Transverse colon (tissue), 4 donors: ENCODE measurements at places on chromosomes 5 and 9. TPM values are rescaled to one million over a fixed set of nuclear protein-coding genes. Genes with fewer than 3 reads are reported as not detected.

DNA sequence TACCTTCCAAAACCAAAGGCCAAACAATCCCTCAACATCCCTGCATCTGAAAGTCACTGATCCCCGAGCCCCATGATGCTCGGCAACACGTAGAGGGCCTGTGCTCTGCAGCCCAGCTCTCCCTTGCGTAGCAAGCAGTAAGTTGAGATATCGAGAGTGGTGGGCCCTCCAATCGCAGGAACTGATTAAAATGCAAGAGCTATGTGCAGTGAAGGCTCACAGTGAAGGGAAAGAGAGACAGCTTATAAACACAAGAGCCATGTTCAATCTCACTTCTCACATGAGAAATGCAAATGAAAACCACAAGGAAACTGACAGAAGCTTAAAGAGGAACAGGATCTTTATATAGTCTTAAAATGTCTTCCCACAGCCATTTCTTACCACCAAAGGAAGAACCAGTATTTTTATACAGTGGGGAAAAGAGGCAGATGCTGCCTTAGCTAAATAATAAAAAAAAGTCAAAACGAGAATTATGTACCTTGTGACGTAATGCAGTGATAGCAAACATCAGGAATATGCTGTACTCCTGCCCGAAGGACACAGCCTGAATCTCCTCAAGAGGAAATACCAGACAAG is 24.6 kb downstream of the TTF1 start:
- peaks cover 9% of the 10 kb centered on the region for H3K36me3 ChIP-seq
- H3K4me1 ChIP-seq: no peaks in the 10 kb centered on the region
- DNase-seq: no peak
- no peaks in the 10 kb centered on the region for H3K27me3 ChIP-seq
- H3K4me3 ChIP-seq: no peak overlapping the region
- peak overlapping the region; percentile 37 for H3K27ac ChIP-seq

DNA sequence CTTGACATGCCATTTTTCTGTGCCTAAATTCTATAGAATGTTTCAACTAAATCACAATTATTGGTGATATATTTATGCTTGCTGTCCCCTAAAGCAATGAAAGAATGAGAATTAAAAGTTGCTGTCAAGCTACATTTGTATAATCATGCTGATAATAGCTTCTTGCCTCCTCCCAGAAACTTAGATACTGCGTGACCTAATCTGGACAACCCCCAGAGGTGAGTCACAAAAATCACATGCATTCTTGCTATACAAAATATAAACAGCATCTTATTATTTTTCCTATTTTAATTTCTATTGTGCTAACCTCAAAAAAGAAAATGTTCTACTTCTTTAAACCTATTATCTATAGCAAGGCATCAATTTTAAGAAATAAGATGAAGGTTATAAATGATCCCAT is 995.8 kb upstream of the ACO1 start:
- H3K4me1 ChIP-seq: no peaks in the 10 kb centered on the region
- H3K27me3 ChIP-seq: no peaks in the 10 kb centered on the region
- H3K36me3 ChIP-seq: no peaks in the 10 kb centered on the region
- no peak for DNase-seq

DNA sequence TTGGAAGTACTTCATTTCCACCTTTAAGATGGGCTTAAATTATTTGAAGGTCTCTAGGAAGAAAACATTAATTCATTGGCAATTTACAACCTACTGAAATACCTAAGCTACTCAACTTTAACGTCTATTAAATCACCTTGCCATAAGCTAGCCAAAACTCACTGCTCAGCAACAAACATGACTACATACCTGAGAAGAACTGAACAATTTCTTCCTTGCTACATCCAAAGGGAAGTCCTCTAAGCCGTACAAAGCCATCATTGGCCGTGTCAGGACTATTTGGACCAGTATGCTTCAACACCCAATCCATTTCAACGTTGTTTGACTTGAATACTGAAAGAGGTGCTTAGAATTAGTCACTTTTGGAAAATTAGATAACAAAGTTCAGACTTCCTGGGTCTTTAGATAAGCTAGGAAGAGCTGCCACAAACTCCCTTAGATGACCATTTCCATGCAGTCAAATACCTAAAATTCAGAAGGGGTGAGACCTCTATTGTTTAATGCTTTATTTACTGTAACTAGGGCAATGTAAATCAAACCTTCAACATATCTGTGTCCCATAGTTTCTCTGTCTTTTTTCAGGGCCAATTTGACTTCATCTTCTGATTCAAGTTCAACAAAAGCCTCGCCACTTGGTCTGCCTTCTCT is 2.6 kb downstream of the HNRNPH1 start:
- peaks cover 51% of the 10 kb centered on the region for H3K4me1 ChIP-seq
- no peaks in the 10 kb centered on the region for H3K36me3 ChIP-seq
- DNase-seq: no peak
- H3K27ac ChIP-seq: peak overlapping the region; percentile 100
- H3K27me3 ChIP-seq: no peaks in the 10 kb centered on the region
- peak overlapping the region; percentile 95 for H3K4me3 ChIP-seq

- H3K27ac ChIP-seq: no peak overlapping the region
- H3K27me3 ChIP-seq: no peaks in the 10 kb centered on the region
- no peaks in the 10 kb centered on the region for H3K4me1 ChIP-seq
- H3K4me3 ChIP-seq: no peak overlapping the region
- H3K36me3 ChIP-seq: no peaks in the 10 kb centered on the region
These were observed 59.2 kb downstream of the MTX3 start for GRCh38 chr5:79931866-79932265.

- H3K4me3 ChIP-seq: no peak overlapping the region
- no peak overlapping the region for H3K27ac ChIP-seq
- H3K27me3 ChIP-seq: peaks cover 23% of the 10 kb centered on the region
- no peaks in the 10 kb centered on the region for H3K36me3 ChIP-seq
- H3K4me1 ChIP-seq: no peaks in the 10 kb centered on the region
These were observed 5.2 kb upstream of the CTNND2 start for GRCh38 chr5:11909471-11909870.

GRCh38 chr5:88967633-88968585 is 84.9 kb upstream of the MEF2C start:
- H3K27ac ChIP-seq: no peak overlapping the region
- DNase-seq: no peak
- no peaks in the 10 kb centered on the region for H3K36me3 ChIP-seq
- no peak overlapping the region for H3K4me3 ChIP-seq
- no peaks in the 10 kb centered on the region for H3K4me1 ChIP-seq
- no peaks in the 10 kb centered on the region for H3K27me3 ChIP-seq

GRCh38 chr9:133470427-133470924 is 8.4 kb downstream of the SLC2A6 start:
- H3K4me1 ChIP-seq: no peaks in the 10 kb centered on the region
- no peak for DNase-seq
- H3K4me3 ChIP-seq: no peak overlapping the region
- H3K36me3 ChIP-seq: no peaks in the 10 kb centered on the region
- no peaks in the 10 kb centered on the region for H3K27me3 ChIP-seq

DNA sequence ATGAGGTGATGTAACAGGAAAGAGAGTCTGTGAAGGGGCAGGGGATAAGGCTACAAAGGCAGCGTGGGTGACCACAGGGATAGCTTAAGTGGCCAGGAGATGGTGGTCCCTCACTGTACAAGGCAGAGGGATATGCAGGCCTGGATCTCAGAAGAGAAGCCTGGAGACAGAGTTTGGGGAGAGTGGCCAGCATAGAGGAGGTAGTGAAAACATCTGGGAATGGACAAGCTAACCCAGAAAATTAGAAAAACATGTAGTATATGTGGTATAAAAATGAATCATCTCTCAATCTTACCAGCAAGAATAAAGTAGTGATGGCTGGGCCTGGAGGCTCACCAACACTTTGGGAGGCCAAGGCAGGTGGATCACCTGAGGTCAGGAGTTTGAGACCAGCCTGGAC is 349.2 kb upstream of the KLF4 start:
- no peak overlapping the region for H3K27ac ChIP-seq
- no peak for DNase-seq
- H3K4me1 ChIP-seq: no peaks in the 10 kb centered on the region
- no peaks in the 10 kb centered on the region for H3K27me3 ChIP-seq

DNA sequence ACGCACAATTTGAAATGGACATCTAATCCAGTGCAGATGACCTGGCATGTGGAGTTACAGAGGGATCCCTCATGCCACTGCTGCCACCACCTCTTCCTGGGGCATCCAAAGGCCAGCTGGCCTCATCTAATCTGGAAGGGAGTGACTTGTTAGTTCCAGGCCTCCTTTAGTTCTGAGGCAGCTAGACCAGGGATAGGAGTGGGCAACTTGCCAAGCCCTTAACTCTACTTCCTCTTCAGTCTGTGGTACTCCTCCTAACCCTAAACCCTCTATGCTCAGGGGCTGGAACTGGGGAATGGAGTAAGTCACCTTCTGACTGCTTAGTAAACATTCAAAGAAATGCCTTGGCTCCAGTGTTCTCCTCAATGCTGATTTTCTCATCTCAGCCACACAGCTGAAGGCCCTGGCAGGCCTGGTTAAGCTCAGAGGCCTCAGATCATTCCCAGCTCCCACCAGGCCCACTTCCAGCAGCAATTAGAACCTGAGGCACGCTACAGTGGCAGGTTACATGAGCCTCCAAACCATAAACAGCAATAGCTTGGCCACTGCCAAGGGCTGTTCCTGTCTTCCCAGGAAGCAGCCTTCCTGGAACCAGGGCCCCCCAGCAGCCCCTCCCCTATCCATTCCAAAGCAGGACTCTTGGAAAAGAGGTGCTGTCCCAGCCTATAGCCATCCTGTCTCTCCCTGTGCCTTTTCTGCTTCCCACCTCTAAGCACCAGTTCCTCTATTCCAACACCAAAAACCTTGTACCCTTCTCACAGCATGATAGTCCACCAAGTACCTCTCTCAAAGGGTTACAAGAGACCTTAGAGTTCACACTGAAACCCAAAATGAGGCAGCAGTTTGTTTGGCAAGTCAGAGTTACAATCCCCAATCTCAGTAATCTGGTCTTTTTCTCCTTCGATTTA is 2.0 kb downstream of the EIF4EBP3 start:
- H3K4me3 ChIP-seq: no peak overlapping the region
- H3K27me3 ChIP-seq: no peaks in the 10 kb centered on the region
- peak; percentile 81 for DNase-seq
- H3K36me3 ChIP-seq: no peaks in the 10 kb centered on the region
- H3K27ac ChIP-seq: peak overlapping the region; percentile 98

- H3K27me3 ChIP-seq: no peaks in the 10 kb centered on the region
- H3K36me3 ChIP-seq: no peaks in the 10 kb centered on the region
- no peaks in the 10 kb centered on the region for H3K4me1 ChIP-seq
- no peak overlapping the region for H3K4me3 ChIP-seq
These were observed 114.5 kb downstream of the FGF1 start for GRCh38 chr5:142571371-142571770.

The MVB12B gene
- 15.7 TPM for total RNA-seq

The FGF10 gene
- 2.2 TPM for total RNA-seq

The LTC4S gene
- total RNA-seq: 3.8 TPM

The SPINK7 gene
- total RNA-seq: not detected
